ENCODE measurements at places on chromosomes 5 and 9.

- DNase-seq, result peak; percentile 17
Measured at GRCh38 chr9:75979362-75979761, 88.9 kb downstream of the PCSK5 start.

GRCh38 chr5:14929293-14930065 lies 57.9 kb upstream of the ANKH start:
- DNase-seq, result no peak

GRCh38 chr9:129422843-129423192 lies 198.1 kb downstream of the C9orf50 start:
- no peak for DNase-seq

GRCh38 chr5:163580516-163580915 lies 75.1 kb downstream of the MAT2B start:
- no peak for DNase-seq

Measured in HuH-7.5 (cell line).